Occipital lobe (tissue), 3 donors: ENCODE measurements at places on chromosomes 3 and 15. TPM values are rescaled to one million over a fixed set of nuclear protein-coding genes. Genes with fewer than 3 reads are reported as not detected.

- DNase-seq = no peak
Measured at GRCh38 chr15:67849538-67849937, 9.7 kb upstream of the RNU6-1 start.

DNA sequence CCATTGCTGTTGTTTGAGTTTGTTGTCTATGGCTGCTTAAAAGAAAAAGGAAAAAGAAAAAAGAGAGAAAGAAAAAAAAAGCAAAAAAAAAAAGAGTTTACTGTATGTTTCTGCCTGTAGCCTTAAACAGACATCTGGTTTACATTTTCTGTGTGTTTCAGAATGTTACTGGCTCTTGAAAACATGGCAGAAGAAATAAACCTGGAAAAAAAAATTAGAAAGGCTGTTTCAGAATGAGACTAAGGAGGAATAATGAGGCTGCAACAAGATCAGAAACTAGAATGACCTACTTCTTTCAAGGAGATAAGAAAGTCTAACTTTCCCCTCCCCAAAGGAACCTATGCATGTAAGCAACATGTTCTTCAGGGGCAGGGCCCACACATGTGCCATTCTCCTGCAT lies 292.1 kb downstream of the DIPK2A start:
- DNase-seq = no peak

DNA sequence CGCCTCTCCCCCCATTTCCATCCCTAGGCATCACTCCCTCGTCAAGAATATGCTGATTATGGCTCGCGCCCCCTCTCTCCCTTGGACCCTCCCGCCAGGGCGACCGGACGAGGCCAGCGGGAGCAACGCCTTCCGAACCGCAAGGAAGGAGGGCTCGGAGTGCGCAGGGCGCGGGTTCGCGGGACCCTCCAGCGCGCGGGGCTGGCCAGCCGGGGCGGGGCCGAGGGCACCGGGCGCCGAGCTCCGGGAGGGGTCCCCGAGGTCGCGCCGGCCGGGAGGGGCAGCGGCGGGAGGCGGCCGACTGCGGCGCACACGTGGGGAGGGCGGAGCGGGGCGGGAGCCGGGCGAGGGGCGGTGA lies 483 bp downstream of the EHD4 start:
- no peak for DNase-seq

CDHR4 gene
- not detected for total RNA-seq

CD96 gene
- not detected for total RNA-seq
